ENCODE measurements at places on chromosomes 2 and 18.

GRCh38 chr2:237465515-237466148 lies 21.4 kb upstream of the MLPH start:
- no peak overlapping the region for H3K27ac ChIP-seq
- no peak for DNase-seq
- no peak overlapping the region for H3K4me3 ChIP-seq
- H3K4me1 ChIP-seq = no peaks in the 10 kb centered on the region
- no peaks in the 10 kb centered on the region for H3K27me3 ChIP-seq

GRCh38 chr2:182929972-182930371 lies 63.5 kb upstream of the FRZB start:
- DNase-seq = no peak
- peaks cover 2% of the 10 kb centered on the region for H3K4me1 ChIP-seq
- H3K27me3 ChIP-seq = no peaks in the 10 kb centered on the region
- H3K27ac ChIP-seq = no peak overlapping the region

- no peaks in the 10 kb centered on the region for H3K27me3 ChIP-seq
- no peak for DNase-seq
Observed at GRCh38 chr2:140654565-140654964, 1476.3 kb downstream of the LRP1B start.

DNA sequence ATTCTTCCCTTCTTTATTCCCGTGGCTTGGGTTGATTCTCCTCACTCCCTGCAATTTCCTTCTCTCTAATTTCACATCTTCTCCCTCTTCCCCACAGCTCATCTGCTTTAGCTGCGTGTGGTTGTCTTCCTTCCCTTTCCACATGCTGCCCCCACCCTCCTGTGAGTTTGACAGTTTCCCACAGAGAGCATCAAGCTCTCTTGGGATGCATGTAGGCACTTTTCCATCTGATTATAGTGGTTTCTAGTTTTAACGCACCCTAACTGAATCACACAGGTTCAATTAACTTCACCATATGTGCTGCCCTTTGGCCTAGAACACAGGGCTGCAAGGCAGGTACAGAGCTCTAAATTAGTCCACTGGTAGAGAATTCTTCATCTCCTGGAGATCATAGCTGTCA lies 110.5 kb downstream of the TACR1 start:
- no peak overlapping the region for H3K27ac ChIP-seq
- H3K36me3 ChIP-seq = no peaks in the 10 kb centered on the region
- DNase-seq = peak; percentile 47
- H3K4me1 ChIP-seq = no peaks in the 10 kb centered on the region

DNA sequence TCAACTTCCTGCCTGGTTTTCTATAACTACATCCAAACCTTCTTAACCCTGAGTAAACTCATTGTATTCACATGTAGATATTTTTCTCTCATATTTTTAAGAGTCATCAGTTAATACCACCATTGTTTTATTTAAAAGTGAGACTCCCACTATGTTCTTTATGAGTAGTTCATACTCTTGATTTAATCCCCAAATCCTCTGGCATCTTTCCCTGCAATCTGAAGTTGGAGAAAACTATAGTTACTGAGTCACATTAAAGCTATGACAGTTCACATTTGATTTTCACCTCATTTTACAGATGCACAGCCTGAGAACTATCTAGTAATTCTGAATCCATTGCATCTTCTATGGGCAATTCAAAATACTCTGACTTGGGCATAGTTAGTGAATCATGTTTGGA lies 1358.7 kb upstream of the NRXN1 start:
- H3K4me1 ChIP-seq = no peaks in the 10 kb centered on the region
- H3K27me3 ChIP-seq = no peaks in the 10 kb centered on the region
- no peaks in the 10 kb centered on the region for H3K36me3 ChIP-seq
- H3K4me3 ChIP-seq = no peak overlapping the region

DNA sequence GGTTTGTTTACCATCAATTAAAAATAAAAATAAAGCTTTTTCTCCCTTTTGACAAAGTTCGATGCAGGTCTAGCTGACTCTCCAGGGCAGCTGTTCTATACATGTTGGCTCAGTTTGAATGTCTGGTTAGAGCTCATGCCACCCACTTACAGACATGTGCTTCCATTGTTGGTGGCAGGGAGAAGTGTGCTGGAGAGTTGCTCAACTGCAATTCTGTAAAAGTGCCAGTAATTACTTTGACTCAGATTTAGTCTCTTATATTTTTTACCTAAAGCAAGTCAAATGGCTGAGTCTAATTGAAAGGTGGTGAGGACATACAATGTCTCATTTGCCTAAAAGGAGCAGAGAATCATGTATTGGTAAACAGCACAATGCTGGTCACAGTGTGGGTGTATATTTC lies 609.1 kb upstream of the SYT4 start:
- no peak overlapping the region for H3K27ac ChIP-seq
- H3K4me1 ChIP-seq = no peaks in the 10 kb centered on the region
- H3K36me3 ChIP-seq = no peaks in the 10 kb centered on the region

DNA sequence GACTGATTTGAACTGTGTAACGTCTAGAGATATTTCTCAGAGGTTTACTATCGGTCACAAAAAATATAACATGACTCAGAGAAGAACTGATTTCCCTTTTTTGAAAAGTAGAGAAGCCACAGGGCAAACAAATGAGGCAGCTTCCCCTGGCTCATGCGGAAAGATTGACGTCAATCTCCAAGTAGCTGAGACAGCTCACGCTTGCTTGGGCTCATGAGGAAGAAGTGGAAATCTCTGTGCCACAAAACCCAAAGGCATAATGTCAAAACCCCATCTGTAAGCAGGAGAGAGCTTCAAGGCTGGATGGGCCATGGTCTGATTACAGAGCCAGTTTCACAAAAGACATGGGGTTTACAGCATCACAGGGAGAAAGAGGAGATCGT lies 188.1 kb downstream of the ARL4C start:
- H3K36me3 ChIP-seq = no peaks in the 10 kb centered on the region
- H3K4me1 ChIP-seq = no peaks in the 10 kb centered on the region
- H3K27me3 ChIP-seq = no peaks in the 10 kb centered on the region
- H3K27ac ChIP-seq = peak overlapping the region; percentile 22

- H3K27me3 ChIP-seq = no peaks in the 10 kb centered on the region
- H3K27ac ChIP-seq = no peak overlapping the region
- DNase-seq = no peak
- no peaks in the 10 kb centered on the region for H3K4me1 ChIP-seq
- no peaks in the 10 kb centered on the region for H3K36me3 ChIP-seq
Observed at GRCh38 chr2:145622285-145622684, 1102.4 kb upstream of the ZEB2 start.

GRCh38 chr2:233115121-233115520 lies 55.0 kb downstream of the INPP5D start:
- H3K36me3 ChIP-seq = no peaks in the 10 kb centered on the region
- no peaks in the 10 kb centered on the region for H3K4me1 ChIP-seq
- DNase-seq = no peak

DNA sequence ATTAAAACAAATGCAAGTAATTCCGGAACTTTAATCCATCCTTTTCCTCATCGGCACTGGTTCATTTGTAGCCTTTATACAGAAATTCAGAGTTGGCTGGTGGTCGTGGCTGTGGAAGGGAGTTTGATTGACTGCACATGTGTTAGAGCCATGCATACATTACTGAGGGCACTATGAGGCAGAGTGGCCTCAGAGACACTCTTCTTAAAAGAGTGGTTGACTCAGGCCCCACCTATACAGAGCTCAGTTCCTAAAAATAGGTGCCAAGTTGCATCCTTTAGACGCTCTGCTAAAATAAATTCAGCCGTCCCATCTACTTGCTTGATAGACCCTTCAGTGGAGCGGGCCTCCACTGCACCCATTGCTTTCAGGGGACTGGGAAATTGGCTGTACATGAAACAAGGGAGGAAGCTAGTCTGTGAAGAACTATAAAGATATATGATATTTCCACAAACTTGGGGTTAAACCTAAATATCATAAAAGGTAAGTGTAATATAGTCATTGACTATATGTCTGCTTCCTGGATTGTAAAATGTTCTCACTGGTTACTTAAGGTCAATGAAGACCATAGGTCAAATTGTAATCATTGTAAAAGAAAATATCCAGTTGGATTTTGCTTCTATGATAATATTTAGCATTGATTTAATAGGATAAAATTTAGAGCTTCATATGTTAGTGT lies 298.9 kb downstream of the XIRP2 start:
- H3K27me3 ChIP-seq = no peaks in the 10 kb centered on the region
- DNase-seq = no peak
- peaks cover 41% of the 10 kb centered on the region for H3K4me1 ChIP-seq
- no peak overlapping the region for H3K27ac ChIP-seq

DNA sequence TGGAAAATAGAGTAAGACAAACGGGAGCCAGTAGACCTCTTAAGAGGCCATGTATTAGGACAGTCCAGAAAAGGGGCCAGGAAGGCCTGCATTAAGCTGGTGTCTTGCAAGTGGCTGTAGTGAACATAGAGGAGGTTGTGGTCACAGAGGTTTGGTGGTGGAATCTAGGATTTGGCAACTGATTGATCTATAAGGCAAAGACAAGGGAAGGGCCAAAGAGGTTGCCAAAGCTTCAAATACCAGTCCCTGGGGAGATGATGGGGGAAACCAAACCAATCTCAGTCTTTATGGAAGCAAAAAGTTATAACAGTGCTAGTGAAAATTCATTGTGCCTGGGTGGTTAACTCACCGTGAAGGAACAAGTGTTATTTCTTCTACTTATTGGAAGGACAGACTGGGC lies 28.7 kb upstream of the RTN4 start:
- no peak overlapping the region for H3K4me3 ChIP-seq
- H3K27me3 ChIP-seq = no peaks in the 10 kb centered on the region
- no peaks in the 10 kb centered on the region for H3K4me1 ChIP-seq
- H3K27ac ChIP-seq = no peak overlapping the region

- no peak for DNase-seq
- H3K36me3 ChIP-seq = no peaks in the 10 kb centered on the region
- H3K4me3 ChIP-seq = no peak overlapping the region
- H3K4me1 ChIP-seq = peaks cover 40% of the 10 kb centered on the region
Observed at GRCh38 chr18:57749604-57749970, 53.5 kb downstream of the ATP8B1 start.

GRCh38 chr2:161952783-161953191 lies 121.2 kb downstream of the DPP4 start:
- H3K4me1 ChIP-seq = no peaks in the 10 kb centered on the region
- no peaks in the 10 kb centered on the region for H3K27me3 ChIP-seq

DNA sequence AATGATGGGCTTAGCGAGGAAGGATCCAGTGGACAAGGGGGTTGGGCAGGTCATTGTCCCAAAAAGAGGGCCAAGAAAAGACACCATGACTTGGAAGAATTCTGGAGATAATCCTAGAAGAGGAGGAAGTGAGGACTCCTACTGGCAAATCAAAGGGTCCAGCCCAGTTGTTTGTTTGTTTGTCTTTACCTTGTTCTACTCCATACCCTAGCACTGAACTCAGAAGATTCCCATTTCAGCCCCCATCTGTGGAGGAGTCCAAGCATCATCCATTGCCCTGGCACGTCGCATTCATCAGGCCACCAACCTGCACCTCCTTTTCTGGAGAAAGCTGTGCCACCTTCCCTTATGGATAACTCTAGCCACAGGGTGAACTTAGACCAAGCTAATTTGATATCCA lies 326.2 kb downstream of the EN1 start:
- no peak overlapping the region for H3K4me3 ChIP-seq
- H3K27ac ChIP-seq = no peak overlapping the region

- no peaks in the 10 kb centered on the region for H3K27me3 ChIP-seq
- peaks cover 62% of the 10 kb centered on the region for H3K4me1 ChIP-seq
- H3K36me3 ChIP-seq = no peaks in the 10 kb centered on the region
- peak overlapping the region; percentile 84 for H3K27ac ChIP-seq
- peak; percentile 64 for DNase-seq
- no peak overlapping the region for H3K4me3 ChIP-seq
Observed at GRCh38 chr18:8749492-8749891, 44.1 kb downstream of the MTCL1 start.

- H3K36me3 ChIP-seq = no peaks in the 10 kb centered on the region
- no peaks in the 10 kb centered on the region for H3K27me3 ChIP-seq
- DNase-seq = peak; percentile 26
- no peak overlapping the region for H3K4me3 ChIP-seq
- H3K4me1 ChIP-seq = no peaks in the 10 kb centered on the region
Observed at GRCh38 chr18:26756556-26756955, 109.0 kb downstream of the AQP4 start.

DNA sequence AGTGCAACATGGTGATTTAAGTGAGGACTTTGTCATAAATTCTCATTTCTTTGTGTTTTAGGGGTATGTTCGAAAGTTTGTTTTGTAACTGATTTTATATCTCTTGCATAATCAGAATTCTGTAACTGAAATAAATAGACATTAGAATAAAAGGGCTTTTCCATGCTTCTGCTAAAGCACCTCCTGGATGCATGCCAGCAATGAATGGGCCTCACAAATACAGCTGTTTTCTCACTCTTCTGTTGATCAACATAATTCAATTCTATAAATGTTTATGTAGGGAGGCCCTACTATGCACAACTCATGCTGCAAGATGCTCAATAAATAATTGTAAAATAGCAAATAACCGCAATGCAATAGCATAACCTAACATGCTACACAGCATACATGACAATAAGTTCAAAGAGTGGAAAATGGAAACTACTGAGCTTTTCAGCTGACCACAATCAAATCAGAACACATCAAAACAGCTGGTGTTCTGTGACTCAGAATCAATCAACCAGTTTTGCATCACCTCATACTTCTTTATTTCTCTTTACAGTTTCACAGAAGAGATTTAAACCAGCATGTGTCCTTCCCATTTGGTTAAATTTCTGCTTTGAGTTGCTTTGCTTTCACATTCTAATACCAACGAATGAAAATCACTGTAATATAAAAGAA lies 11.0 kb downstream of the CDH7 start:
- H3K27ac ChIP-seq = no peak overlapping the region
- H3K27me3 ChIP-seq = no peaks in the 10 kb centered on the region
- no peaks in the 10 kb centered on the region for H3K4me1 ChIP-seq
- DNase-seq = no peak
- H3K36me3 ChIP-seq = no peaks in the 10 kb centered on the region

DNA sequence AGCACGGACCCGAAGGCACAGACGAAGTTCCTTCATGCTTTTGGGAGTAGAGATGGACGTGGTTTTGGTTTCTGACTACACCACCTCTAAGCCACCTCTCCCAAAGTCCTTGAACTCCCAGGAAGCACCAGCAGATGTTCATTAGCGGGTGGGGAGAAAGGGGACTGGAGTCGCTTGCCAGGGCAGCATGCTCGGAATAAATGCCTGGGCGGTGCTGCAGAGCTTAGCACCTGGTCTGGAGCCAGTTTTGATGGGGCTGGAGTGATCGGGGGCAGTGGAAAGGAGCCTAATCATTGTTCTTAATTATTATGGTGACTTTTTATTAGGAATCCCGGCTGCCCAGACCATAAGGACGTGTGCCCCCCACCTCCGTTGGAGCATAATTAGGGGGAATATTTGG lies 220.8 kb downstream of the TFCP2L1 start:
- no peak overlapping the region for H3K4me3 ChIP-seq
- no peak overlapping the region for H3K27ac ChIP-seq
- no peaks in the 10 kb centered on the region for H3K36me3 ChIP-seq
- H3K27me3 ChIP-seq = peaks cover 25% of the 10 kb centered on the region
- no peak for DNase-seq
- no peaks in the 10 kb centered on the region for H3K4me1 ChIP-seq

DNA sequence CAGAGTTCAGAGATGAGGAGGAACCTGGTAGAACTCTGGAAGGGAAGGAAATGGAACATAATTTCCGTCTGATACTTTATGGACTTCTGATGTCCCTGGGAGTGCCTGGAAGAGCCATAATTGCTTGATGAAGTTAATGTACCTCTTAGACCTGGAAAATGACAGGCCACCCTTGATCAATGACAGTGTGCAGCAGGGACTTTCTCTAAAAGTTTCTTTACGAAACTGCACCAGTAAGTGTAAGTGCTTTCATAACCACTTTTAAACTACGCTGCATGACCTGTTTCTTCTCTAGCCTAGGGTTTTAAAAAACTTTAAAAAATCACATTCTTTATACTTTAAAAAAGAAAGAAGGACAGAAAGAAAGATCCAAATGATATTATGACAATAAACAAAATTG lies 164.5 kb downstream of the LPIN1 start:
- no peaks in the 10 kb centered on the region for H3K4me1 ChIP-seq
- H3K36me3 ChIP-seq = no peaks in the 10 kb centered on the region
- no peak overlapping the region for H3K27ac ChIP-seq
- no peak overlapping the region for H3K4me3 ChIP-seq
